ENCODE measurements at places on chromosomes 13 and 19. TPM values are rescaled to one million over a fixed set of nuclear protein-coding genes. Genes with fewer than 3 reads are reported as not detected.

- DNase-seq: no peak
Measured at GRCh38 chr13:66853564-66853963, 376.6 kb downstream of the PCDH9 start.

DNA sequence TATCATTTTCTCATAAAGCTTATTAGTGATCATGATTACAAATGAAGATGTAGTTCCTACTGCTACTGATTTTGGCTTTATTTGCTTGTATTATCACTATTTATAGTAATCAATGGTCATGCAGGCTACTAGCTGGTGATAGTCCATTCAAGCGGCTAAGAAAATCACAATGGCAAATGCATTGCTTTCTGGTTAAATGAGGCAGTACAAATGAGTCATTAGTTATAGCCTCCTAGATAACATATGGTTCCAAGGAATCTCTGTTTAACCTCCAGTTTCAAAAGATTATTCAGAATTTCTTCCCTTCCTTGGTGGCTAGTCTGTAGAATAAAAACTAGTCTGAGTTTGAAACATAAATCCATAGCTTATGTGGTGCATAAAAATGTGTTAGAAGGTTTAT, 141.3 kb upstream of the HTR2A start:
- DNase-seq: no peak

DNA sequence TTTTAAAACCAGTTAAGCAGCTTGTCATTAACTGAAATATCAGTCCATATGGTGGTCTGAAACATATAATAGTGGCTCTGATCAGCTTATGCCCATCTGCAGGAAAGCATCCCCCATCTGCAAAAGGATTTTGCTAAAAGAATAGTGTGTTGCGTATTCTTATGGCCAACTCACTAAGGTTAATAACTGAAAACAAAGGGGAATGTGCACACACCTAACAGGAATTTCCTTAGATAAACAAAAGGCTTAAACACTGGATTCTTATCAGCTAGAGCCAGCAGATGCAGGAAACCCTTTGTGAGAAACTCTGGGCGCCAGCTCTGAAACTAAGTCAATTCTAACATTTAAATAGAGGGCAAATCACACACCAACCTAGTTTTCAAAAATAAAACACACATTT, 22.1 kb downstream of the VPS36 start:
- DNase-seq: no peak

DNA sequence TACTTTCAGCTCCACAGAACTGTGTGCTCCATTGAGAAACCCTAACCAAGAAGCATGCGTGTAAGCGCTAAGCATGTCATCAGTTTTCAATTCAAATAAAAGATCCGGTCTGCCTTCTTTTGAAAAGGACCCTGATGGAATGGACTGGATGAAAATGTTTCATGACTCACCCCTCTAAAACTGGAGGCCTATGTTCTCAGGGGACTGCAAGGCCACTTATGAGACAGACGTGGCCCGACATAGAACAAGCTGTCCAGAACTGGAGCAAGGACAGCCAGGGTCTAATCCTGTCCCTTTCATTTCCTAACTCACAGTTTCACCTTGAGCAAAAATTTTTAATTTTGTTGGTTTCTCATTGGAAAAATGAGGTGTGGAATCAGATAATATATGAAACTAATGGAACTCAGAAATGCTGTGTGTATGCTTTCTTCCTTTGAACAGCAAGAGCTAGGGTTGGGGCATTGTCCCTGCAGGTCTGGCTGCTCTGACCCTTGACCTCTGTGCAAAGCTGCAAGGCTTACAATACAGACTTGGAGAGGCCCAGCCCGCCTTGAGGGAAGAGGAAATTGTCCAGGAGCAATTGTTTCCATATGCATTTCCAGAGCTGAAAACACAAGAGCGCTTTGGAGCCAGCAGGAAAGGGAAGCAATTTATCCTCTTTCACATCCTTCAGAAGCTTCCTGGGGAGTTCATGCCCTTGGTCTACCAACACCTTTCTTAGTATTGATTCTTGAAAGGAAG, 553.4 kb upstream of the KLF12 start:
- DNase-seq: no peak

DNA sequence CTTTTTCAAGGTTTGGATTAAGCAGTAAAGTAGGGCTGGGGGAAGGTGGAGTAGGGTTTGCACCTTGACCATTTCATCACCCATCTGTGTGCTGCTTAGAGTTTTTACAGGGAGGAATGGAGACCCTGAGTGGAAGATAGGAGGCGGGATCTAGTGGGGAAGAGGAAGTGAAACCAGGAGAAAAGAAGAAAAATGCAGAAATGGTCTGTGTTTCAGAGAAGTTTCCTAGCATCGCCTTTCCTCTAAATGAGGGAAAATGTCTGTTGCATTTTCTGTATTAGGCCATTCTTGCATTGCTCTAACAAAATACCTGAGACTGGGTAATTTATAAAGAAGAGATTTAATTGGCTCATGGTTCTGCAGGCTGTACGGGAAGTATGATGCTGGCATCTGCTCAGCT, 64.1 kb downstream of the TPT1 start:
- DNase-seq: no peak

GRCh38 chr19:10555610-10555973, 10.2 kb downstream of the KRI1 start:
- no peak for DNase-seq

GRCh38 chr19:55685776-55686175, 10.8 kb downstream of the EPN1 start:
- no peak for DNase-seq

- DNase-seq: no peak
Measured at GRCh38 chr13:24252136-24252535, 57.2 kb upstream of the C1QTNF9 start.

DNA sequence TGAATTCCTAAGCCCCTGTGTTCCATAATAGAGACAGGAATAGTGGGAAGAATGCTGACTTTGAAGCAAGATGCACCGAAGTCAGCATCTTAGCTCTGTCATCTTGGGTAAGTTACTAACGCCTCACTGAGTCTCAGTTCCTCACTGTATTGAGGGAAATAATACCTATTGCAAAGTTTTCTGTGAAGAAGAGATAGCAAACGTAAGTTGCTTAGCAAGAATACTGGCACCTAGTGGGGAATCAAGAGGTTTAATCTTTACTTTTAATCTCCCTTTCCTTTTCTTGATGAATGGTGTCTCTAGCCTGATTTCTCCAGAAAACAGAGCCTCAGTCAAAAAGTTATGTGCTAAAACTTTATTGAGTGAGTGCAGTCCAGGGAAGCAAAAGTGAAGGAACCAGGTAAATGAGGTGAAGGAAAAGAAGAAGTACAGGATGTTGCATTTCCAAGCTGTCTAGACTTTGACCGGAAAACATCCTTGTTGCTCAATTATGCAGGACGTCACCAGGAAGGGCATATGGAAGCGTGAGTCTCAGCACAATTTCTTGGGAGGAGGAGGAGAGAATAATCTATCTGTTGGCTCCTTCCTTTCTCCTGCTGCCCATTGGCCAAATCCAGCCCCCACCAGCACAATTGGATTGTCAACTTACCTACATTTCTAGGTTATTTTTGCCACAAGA, 210.0 kb downstream of the B3GLCT start:
- no peak for DNase-seq

DNA sequence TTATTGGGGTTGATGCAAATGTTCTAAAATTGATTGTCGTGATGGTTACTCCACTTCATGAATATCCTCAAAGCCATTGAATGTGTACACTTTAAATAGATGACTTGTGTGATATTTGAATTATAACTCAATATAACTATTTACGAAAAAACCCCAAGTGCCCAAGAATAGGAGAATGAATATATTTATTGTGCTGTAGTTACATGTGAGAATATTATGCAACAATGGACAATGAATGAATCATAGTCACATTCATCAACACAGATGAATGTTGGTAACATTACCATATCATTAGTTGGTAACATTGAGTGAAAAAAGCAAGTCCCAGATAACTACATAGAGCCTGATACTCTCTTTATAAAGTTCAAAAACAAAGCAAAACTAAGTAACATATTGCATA, 127.8 kb upstream of the UBL3 start:
- no peak for DNase-seq

DNA sequence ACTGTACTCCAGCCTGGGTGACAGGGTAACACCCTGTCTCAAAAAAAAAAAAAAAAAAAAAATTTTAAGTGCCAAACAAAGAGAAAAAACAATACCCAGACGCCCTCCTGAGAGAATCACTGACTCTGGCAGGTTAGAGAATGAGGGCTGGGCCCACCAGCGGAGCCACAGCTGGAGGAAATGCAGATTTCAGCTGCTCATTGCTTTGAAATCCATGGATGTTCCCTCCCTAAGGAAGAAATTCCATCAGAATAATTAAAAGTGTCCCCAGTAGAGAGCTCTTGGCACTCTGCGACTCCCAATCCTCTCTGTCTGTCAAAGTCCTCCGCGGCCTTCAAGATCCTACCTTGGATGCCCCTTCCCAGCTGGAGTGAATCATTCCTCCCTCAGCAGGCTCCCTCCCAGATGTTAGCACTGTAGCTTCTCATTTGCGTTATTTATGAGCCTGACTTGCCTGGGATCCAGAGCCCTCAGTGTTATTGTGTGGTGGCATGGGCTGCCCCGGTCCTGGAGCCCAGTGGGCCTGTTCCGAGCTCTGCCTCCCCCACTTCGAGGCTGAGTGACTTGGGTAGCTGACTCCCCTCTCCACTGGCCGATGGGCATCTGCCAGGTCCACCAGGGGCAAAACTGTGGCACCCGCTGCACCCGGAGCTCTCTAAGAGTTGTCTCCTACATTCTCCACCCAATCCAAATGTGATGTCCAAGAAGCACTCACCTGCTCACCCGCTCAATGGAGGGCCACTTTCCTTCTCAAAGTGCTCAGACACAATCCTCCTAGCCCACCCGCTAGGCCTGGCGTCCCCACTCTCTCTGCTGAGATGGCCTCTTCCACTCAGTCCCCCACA, 47.0 kb downstream of the SERP2 start:
- DNase-seq: no peak

- DNase-seq: no peak
Measured at GRCh38 chr13:22336460-22336859, 665.6 kb downstream of the FGF9 start.

DNA sequence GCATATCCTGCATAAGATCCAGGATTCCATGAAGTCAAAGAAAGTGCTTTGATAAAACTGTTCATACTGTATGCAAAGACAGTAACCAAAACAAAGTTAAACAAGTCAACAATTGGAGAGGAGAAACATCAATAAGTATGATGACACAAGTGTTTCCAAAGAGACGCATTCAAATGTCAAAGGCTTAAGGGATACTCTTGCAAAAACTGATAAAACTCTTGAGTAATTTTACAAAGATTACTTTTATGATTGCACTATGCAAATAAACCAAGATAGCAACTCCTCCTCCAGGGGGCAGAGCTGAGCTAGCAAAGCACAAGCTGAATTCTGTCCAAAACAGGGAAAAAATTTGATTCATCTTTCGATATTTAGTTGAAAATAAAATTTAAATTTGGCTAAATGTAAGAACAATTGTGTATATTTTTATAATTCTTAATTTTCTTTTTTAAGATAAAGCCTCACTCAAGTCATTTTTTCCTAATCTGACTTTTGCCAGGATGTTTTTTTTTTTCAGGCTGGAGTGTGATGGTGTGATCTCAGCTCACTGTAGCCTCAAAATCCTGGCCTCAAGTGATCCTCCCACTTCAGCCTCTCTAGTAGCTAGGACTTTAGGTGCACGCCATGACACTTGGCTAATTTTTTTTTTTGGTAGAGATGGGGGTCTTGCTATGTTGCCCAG, 84.0 kb downstream of the MZT1 start:
- no peak for DNase-seq

GRCh38 chr19:41166944-41167804, 25.8 kb upstream of the CYP2S1 start:
- DNase-seq: no peak

DNA sequence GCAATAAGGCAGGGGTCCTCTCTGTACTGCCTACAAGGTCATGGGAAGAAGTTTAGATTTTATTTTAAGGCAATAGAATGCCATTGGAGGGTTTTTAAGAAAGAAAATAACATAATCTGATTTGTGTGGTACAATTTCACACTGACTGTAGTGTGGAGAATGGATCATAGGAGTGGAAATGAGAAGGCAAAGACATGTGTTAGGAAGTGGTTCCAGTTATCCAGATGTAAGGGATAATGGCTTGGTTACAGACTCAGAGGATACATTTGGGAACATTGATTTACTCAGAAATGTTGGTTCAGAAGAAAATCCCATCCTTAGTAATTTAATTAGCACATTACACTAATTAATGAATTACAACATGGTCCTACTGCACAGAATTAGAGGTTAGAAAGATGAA, 788.2 kb downstream of the SLITRK5 start:
- no peak for DNase-seq

- no peak for DNase-seq
Measured at GRCh38 chr19:277131-277530, 14.1 kb downstream of the PLPP2 start.

GRCh38 chr19:31099515-31100205, 249.6 kb downstream of the TSHZ3 start:
- DNase-seq: no peak

- DNase-seq: no peak
Measured at GRCh38 chr19:2337329-2337707, 8.8 kb downstream of the SPPL2B start.

- no peak for DNase-seq
Measured at GRCh38 chr13:45715351-45715750, 13.2 kb downstream of the CBY2 start.

DNA sequence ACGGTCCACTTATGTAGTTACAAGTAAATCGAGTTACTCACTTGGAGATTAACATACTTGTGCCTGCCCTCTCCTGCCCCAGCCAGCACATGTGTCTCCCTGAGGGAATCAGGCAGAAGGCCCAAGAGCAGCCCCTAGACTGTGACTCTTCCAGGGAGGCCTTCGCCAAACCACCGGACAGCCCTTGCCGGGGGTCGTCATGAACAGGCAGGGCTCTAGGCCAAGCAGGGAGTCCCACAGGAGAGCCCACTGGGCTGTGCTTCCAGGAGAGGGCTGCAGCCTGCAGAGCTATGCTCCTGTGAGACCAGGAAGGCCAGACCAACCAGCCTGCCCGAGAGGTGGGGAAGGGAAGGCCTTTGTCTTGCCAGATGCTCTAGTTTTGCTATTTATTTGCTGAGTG, 283.3 kb downstream of the FOXO1 start:
- DNase-seq: no peak

- no peak for DNase-seq
Measured at GRCh38 chr19:40588926-40589569, 12.1 kb upstream of the LTBP4 start.

DNA sequence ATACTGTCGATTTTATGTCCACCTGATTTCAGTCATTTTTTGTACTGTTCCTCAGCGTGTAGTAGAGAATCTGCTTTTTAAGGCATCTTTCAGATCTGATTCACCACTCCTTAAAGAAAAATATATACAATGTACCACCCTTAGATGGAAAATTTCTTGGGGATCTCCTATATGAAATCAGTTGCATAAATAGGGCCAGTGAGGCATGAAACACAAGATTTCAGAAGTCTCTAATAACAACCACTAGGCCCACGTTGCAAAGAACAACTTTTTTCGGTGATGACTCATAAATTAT, 1.4 kb downstream of the USP12 start:
- DNase-seq: no peak

ZNF665 gene
- polyA plus RNA-seq: 3.5 TPM

POGLUT2 gene
- 19.1 TPM for polyA plus RNA-seq

PRODH2 gene
- polyA plus RNA-seq: not detected

ZNF560 gene
- polyA plus RNA-seq: 0.38 TPM

All from BJ (cell line).